Hippocampal formation (tissue), 2 donors: ENCODE measurements at places on chromosomes 11 and 22.

DNA sequence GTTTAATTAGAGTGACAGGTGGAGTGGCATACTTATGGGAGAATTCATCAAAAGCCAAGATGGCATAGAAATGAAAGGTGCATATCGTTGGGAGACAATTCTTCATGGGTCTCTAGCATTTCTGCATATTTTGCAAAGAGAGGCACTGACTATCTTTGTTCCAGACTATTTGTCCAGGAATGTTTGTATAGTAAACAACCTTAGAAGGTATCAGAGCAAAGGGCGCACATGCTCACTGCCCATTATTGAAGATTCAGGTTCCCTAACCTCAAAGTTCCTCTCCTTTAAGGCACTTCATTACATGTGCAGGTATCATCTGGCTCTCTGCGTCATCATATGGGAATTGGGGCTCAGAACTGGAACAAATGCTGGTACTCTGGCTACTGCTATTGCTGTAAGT, 4.7 kb upstream of the NEU3 start:
- DNase-seq: no peak

- DNase-seq: no peak
Observed at GRCh38 chr11:100631316-100631715, 55.8 kb upstream of the ARHGAP42 start.

DNA sequence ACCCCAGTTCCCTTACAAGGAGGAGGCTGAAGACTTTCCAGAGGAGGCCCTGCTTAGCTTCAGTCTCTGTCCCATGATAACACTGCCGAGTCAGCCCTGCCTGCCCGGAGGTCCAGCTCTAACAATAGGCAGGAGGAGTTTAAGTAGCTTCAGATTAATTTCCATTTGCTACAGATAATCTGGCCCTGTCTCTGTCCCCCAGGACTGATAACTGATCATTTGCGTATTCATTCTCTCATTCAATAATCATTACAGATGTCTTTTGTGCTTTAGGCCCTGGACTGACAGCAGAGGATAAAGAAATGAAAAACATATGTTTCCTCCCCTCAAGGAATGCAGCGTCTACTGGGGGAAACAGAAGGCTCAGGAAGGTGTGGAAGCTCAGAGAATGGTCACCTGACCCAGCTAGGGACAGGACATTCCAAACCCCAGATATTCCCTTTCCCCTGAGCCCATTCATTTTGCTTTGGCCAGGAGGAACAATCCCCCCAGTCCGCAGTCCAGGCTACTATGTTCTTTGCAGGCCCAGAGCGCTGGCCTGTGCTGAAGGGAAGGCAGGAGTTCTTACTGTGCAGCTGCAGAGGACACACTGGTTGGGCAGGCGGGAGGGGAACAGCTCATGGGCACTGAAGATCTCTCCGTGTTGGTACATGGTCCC, 20.8 kb downstream of the CHRDL2 start:
- DNase-seq: no peak

GRCh38 chr22:19509923-19510322, 14.3 kb downstream of the CLDN5 start:
- DNase-seq: no peak
